ENCODE measurements at places on chromosomes 3 and 15.
A peak's percentile ranks its signal among the peaks of the same experiment; 100 is the strongest.

DNA sequence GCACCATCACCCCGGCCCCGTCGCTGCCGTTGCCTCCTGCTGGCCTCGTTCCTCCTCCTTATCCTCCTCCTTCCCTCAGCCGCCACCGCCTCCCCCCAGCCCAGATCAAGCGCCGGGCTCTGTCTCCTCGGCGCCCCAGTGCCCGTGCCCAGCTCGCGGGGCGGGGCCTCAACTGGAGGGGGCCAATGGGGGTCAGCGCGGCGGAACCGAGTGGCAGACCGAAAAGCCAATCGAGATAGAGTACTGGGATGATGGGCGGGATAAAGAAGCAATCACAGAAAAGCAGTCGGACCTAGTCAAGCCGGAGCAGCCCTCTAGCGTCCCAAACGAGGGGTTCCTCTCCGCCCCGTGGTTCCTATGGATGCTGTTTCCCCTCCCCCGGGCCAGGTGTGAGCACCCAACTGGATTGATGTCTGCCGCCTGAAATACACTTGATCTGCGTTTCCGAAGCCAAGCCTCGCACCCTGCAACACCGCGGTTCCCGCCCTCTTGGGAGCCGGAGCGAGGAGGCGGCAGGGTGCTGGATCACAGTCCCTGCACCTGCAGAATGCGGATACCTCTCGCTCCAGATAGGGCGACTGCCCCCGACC lies at the start of gene FRMD5:
TSS of gene FRMD5 (minus strand) at position 121 of the 590 bp plus-strand sequence.
- peak; percentile 56 for DNase-seq

DNA sequence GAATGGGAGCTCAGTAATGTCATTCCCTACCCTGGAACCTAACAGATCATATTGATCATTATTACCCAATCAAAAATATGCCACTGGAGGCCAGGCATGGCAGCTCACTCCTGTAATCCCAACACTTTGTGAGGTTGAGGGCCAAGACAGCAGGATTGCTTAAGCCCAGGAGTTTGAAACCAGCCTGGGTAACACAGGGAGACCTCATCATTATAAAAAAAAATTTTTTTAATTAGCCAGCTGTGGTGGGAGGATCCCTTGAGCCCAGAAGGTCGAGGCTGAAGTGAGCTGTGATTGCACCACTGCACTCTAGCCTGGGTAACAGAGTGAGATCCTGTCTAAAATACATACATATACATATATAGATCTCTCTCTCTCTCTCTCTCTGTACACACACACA lies 10.2 kb downstream of the IGDCC4 start:
- DNase-seq, result no peak

- DNase-seq, result no peak
Observed at GRCh38 chr3:112791736-112792135, 54.9 kb downstream of the CD200R1L start.

GRCh38 chr3:42236611-42237010 lies 29.4 kb downstream of the CCK start:
- DNase-seq, result no peak

DNA sequence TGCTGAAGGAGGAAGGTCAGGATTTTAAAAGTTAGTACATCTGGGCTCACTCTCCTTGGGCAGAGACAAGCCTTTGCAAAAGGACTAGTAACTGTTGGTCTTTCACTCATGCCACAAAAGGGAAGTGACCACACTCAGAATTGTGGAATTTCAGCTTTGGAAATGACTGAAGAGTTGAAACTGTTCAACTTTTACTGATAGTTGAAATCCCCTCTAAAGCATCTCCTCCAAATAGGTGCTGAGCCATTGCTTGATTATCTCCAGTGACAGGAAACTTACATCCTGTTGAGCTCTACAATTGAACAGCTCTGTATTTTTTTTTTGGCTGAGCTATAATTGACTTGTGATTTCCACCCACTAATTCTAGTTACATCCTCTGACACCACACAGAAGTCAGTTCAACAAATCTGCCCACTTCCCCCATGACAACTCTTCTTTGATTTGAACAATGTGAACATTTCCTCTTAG lies 254.8 kb upstream of the TPRG1 start:
- no peak for DNase-seq

- DNase-seq, result no peak
Observed at GRCh38 chr3:101665357-101665756, 11.6 kb downstream of the ZBTB11 start.

- DNase-seq, result no peak
Observed at GRCh38 chr3:71843071-71843470, 58.1 kb upstream of the PROK2 start.

All from HuH-7.5 (cell line).